ENCODE measurements at places on chromosomes 1 and 21.
A peak's percentile ranks its signal among the peaks of the same experiment; 100 is the strongest.

GRCh38 chr1:41359211-41360073, 1.8 kb upstream of the FOXO6 start:
- DNase-seq = peak; percentile 78

GRCh38 chr1:74571891-74572290, 59.5 kb upstream of the LRRC53 start:
- no peak for DNase-seq

GRCh38 chr21:17597680-17598079, 15.0 kb downstream of the BTG3 start:
- DNase-seq = no peak

GRCh38 chr1:237712082-237712481, 178.6 kb downstream of the ZP4 start:
- DNase-seq = no peak

GRCh38 chr1:236348071-236348470, 46.0 kb upstream of the EDARADD start:
- DNase-seq = no peak

DNA sequence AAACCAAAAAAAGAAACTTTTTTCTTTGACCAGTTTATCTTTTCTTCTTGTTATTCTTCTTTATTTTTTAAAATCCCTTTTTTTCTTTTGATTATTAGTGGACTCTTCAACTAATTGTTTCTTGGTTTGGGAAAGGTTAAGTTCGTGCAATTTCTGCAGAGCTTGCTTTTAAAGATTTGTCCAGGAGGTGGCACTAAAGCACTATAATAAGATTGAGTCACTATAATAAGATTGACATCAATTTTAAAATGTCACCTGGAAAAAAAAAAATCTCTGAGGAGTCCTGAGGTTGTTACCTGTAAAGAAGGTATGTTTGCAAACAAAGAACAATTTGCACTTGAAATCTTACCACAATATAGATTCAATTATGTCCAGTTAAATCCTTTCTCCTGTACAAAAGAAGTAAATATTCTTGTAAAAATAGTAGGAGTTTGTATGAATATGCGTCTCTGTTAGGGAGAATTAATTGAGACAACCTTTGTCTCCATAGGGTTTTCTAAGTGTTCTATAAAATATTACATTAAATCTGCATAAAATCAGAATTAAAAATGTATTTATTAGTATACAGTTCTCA, 166.7 kb downstream of the ADGRL4 start:
- DNase-seq = peak; percentile 61

- no peak for DNase-seq
Measured at GRCh38 chr1:29289493-29289892, 53.2 kb downstream of the PTPRU start.

DNA sequence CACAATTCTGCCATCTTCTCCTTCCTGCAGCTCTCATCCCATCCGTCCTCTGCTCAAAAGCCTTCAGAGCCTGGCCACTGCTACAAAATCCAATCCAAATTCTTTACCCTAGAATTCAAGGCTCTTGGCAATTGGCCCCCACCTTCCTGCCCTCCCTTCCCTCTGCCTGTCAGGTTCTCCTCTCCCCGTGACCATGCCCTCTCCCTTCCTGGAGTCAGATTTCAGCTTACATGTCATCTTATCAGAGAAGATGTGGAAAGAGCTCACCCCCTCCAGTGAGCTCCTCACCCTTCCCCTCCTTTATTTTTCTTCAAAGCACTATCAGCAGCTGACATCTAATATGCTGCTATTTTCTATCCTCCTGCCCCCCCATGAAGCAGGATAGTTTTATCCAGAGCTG, 86.9 kb downstream of the GRIK3 start:
- no peak for DNase-seq

DNA sequence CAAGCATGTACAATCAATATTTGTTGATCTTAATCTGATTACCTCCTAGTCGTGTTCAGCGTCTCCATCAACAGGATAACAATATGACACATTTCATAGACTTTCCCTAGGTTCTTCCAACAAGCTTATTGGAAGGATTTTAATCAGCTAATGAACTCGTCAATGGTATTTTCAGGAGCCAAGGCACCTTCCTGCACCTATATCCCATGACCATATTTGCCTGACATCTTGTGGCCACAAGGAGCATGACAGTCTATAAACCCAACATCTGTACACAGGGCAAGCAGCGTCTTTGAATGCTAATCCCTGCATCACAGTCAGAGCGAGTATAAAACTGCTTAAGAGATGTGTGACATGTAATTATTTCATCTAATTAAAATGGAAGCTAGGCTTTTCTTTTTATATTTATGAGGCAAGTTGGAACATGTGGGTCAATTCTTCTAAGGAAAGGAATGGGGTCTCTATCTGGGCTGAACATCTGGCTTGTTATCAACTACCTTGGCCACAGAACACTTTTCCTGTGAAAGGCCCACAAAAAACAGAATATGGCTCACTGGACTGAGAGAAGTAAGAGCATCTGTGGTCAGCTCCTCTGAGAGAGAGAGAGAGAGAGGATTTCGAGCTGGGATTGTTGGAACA, 388.8 kb downstream of the NTNG1 start:
- DNase-seq = peak; percentile 84

- no peak for DNase-seq
Measured at GRCh38 chr1:21292503-21292983, 2.3 kb upstream of the ECE1 start.

DNA sequence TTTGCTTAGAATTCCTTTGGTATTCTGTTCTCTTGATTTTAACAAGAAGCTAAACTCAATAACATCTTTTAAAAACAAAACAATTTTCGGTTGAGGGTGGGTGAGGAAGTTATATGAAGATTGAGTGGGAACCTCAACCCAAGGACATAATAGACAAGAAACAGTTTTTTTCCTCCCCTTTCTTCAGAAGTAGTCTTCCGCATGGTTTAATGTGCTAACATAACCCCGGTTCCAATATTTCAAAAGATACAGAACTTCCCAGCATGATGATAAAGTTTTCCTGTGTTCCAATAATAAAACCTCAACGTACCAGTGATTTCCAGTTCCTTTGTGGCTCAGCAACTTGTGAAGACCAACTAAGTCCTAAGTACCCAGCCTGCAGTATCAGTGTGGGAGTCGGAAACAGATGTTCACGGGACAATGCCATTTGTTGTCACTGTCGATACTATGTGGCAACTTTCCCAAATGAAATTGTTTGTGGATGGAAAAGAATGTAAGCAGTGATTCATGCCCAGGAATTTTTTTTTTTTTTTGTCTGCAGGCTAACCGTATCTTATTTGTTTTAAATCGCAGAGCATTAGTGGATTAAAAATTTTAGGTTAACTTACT, 48.5 kb downstream of the NR5A2 start:
- peak; percentile 84 for DNase-seq

DNA sequence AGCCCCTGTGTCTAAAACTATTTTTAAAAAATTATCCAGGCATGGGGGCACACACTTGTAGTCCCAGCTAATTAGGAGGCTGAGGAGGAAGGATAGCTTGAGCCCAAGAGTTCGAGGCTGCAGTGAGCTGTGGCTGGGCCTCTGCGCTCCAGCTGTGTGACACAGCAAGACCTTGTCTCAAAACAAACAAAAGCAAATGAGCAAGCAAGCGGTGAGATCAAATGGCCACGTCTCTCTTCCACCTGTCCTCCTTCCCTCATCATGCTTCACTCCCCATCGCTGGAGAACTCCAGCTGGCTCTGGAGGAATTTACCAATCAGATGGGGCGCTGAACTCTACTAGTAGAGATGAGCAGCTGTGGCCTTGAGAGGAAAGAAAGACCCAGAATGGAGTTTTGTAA, 14.0 kb upstream of the REN start:
- no peak for DNase-seq

GRCh38 chr21:21101911-21102310, 103.7 kb downstream of the NCAM2 start:
- peak; percentile 65 for DNase-seq

DNA sequence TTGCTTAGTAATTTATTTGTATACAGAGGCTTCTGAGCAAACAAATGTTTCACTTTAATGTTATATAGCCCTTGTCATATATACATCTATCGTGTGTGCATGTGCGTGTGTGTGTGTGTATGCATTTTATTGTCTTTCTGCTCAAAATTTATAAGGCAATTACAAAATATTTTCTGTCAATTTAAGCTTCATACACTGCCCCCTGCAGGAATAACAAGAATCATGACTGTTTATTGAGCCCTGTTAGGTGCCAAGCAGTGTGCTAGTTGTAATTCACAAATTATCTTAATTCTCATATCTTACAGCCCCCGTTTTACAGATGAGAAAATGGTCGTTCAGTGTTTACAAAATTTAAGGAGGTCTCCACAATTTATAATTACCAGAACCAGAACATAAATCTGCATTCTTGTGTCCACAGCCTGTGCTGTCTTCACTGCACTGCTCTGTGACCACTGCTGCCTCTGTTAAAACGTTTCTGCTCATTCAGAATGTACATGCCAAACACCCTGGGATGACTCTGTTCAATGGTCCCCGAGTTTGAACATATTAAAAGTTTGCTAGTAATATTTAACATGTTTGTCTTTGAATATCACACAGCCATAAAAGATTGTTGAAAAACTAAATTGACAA, 181.3 kb downstream of the ATP6V1G3 start:
- DNase-seq = no peak

- DNase-seq = no peak
Measured at GRCh38 chr1:101407505-101408211, 170.8 kb downstream of the S1PR1 start.

DNA sequence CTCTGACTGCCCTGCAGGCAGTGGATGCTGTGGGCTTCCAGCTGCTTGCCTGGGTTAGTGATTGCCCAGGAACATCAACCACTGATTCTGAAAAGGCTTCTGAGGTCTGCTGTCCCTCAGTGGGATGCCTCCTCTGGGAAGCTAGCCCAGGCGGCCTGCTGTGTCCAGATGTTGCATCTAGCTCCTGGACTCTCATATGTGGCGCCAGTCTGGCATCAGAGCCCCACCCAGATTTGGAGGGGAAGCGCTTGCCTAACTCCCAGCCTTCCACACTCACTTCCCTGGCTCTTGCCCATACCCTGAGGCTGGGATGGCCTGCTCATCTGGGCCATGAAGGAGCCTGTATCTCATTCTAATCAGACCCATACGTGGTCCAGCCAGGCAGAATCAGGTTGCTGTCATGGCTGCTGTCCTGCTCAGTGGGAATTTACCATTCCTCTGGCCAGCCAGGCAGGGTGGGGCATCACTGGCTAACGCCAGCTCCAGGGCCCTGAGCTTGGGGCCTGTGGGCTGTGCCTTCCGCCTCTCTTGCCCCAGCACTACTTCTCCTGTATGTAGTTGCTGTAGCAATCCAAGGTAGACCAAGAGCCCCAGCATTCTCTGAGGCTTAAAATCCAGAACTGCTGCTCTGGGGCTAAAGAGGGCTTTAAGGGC, 4.1 kb downstream of the CSF1 start:
- DNase-seq = no peak

DNA sequence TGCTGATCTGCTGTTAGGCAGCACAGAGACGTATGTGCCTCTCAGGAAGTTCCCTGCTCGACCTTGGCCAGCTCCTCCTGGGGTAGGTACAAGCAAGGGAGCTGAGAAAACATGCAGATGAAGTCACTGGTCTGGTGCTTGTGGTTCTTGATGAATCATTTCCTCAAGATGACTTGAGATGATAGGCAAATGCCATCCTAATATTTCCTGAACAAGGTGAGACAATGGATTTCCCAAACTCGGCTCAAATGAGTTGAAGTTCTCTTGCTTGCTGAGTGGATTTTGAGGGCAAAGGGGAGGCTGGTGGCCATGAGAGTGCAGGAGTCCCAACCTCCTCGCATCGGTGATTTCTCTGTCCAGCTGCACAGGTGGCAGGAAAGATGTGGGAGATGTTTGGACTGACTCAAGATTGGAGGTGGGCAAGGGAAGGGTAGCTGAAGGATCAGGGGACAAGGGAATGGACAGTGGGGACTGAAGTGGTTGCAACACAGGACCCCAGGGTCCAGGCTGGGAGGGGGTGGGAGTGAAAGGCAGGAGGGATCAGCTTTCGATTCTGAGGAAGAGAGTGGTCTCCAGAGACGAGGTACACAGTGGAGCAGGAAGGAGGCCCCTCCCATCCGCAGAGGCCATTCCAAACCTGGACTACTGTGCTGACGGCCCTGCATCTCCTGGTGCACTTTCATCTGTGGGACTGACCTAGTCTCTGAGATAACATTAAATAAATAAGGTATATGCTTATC, 63.9 kb downstream of the CAPN2 start:
- DNase-seq = peak; percentile 79

GRCh38 chr1:1630965-1631781, 800 bp upstream of the MMP23B start:
- peak; percentile 55 for DNase-seq

DNA sequence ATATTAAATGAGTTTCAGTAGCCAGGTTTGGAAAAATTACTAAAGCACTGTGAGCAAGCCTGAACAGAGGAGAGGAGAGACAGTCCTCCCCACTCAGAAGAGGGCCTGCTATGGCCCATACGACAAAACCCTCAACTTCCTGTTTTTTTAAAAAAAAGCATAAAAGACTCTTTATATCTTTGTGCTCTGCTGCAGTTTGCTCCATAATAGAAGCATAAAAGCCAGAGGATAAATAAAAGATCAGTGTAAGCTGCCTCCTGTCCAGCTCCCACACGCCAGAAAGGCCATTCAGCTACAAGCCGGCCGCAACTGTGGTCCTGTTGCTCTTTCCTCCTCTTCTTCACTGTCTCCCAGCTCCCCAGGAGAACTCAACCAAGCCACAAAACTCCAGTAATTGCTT, 37.8 kb downstream of the NID1 start:
- no peak for DNase-seq

- DNase-seq = no peak
Measured at GRCh38 chr1:168045311-168045710, 91.4 kb downstream of the GPR161 start.

DNA sequence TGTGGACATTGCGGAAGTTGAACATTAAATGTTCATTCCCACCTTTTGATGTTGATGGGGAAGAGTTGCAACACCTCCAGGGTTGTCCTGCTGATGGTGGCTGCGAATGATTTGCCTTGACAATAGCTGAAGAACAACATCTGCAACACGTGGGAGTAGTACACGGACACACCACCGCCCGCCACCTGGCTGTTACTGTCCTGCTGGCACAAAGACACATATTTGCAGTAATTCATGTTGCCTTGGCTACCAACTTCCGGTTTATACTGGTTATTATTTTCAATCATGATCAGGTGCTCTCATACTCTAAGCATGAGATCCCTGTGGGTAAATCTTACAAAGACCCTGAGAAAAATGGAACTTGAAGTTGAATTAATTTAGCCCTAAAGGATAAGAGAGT, 55.2 kb downstream of the UBR4 start:
- no peak for DNase-seq

GRCh38 chr1:117527566-117528102, 78.2 kb upstream of the TENT5C start:
- peak; percentile 49 for DNase-seq

DNA sequence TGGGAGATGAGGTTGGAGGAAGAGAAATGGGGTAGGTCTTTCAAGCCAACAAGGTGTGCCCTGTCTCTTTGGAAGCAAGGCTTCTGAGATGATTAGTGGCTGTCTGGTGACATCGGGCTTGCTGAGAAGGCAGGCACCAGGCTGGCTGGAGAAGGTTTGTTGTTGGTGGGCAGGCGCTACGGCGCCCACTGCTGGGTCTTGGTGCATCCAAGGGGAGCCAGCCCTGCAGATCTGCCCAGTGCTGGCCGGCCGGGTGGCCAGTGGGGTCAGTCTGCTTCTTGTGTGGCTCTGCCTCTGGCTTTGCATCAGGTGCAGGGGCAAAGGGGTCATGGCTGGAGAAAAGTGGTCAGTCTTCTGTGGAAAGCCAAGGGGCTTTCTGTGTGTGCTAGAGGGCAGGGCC, 126.2 kb downstream of the TLR5 start:
- no peak for DNase-seq

GRCh38 chr1:68448365-68448764, 1.4 kb downstream of the RPE65 start:
- no peak for DNase-seq
